ENCODE measurements at places on chromosomes 13 and 19.

GRCh38 chr19:55689411-55690108 lies 14.5 kb downstream of the EPN1 start:
- no peak for DNase-seq

DNA sequence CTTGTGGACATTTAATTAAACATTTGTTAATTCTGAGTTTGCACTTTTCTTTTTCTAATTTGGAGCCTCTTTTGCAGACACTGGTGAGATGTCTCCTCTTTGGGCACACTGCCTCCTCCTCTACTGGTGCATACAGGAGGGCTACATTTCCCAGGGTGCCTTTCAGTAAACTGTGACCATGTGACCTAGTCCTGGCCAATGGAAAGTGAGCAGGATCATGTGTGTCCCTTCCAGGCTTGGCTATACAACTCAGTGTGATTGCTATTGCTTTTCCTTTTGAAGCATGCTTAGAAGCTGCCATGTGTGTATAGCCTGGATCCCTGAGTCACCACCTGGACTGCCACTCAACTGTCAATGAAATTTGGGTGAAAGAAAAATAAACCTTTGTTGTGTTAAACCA lies 4.5 kb downstream of the IZUMO2 start:
- DNase-seq: no peak

DNA sequence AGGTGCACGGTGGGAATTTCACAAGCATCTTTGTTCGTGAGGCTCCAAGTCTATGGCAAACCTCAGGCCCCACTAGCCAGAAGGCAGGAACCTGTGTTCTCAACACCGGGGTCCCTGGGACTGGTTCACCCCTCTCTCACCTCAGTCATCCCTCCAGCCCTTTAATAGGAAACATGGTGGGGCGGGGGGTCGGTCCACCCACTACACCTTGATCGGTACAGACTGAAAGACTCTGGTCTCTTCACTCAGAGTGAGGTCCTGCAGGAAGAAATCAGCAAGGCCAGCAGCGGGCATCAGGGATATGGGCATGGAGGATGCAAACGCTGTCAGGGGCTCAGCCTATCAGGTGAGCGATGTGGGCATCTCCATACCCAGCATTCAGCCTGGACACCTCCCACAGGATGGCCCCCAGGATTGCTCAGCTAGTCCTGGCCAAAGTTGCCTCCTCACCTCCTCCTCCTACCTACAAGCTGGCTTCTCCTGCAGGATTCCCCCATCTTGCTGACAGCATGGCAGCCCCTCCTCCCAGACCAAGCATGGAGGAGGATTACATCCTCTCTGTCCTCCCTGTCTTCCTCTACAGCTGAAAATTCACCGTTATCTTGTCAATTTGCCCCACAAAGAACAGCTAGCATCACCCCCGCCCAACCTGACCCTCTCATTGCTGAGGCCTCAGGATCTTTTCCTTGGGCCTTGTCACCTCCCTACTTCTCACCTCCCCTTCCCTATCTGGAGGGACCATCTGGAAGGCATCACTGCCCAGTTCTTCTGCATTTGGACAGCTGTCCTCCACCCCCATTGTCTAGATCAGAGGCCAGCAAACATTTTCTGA lies 37.3 kb upstream of the CD33 start:
- DNase-seq: no peak

DNA sequence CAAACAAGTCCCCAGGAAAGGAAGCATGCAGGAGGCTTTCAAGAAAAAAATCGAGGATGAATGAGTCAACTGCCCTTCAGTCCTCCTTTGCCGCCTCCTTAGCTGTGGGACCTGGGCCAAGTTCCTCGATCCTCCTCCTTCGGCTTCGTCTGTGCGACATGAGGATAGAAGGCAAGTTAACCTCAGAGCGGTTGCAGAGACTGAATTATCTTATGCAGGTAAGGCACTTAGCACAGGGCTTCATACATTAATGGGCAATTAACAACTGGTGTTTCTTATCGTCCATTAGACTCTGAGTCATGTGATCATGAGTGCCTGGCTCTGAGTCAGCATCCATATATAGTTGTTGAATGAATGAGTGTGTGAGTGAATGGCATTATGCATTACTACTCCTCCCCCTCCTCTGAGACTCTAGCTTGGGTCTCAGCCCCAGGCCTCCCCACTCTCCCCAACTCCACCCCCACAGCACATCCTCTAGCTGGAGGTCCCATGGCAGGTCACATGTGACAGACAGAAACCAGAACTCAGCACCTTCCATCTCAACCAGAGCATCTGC lies 1.6 kb upstream of the TTC9B start:
- no peak for DNase-seq

DNA sequence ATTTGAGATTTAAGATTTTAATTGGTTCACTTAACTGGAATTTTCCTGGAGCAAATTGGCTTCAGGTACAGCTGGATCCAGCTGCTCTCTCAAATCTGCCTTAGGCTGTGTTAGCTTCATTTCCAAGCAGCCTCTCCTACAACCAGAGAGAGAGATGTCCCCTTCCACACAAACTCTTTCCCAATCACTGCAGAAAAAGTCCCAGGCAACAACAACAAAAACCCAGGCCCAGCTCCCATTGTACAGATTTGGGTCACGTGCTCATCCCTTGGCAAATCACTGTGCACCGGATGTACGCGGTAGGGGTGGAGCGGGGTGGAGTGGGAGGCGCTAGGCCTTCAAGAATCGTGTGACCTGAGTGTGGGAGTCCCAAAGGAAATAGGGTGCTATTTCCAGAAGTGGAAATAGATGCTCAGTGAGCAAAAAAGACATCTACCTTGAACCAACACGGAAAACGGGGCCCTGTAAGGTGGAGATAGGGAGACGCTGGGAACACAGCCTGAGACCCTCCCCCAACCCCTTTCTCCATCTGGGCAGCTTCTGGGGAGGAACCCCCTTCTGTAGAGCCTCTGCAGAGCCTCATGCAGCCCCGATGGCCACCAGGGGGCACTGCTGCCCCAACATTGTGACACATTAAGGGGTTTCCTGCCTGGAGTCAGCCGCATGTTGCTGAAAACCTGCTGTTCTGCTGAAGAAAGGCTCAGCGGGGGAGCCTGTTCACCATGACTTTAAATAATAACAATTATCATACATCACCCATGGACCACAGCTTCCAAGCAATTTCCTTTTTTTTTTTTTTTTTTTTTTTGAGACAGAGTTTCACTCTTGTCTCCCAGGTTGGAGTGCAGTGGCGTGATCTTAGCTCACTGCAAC lies 25.4 kb downstream of the HPN start:
- peak; percentile 81 for DNase-seq

- no peak for DNase-seq
These were observed 2.3 kb upstream of the STRN4 start for GRCh38 chr19:46748325-46749109.

GRCh38 chr19:7997809-7998480 lies 7.5 kb downstream of the ELAVL1 start:
- no peak for DNase-seq

DNA sequence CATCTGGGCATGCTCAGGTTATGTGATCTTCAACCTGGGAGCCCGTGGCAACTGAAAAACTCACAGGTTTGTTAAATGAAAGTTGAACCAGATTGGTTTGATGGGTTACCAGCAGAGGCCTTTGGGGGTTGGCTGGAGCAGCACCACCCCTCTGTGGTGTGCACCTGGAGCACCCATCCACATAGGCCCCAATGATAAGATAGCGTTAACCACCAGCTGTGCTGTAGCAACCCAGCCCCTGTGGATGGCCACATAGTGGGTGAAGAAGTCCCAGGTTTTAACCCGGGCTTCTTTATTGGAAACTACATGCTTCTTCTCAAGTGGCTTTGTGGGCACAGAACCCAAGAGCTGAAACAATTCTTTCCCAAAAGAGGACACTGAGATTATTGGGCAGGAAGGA lies 22.6 kb upstream of the MTIF3 start:
- DNase-seq: no peak

DNA sequence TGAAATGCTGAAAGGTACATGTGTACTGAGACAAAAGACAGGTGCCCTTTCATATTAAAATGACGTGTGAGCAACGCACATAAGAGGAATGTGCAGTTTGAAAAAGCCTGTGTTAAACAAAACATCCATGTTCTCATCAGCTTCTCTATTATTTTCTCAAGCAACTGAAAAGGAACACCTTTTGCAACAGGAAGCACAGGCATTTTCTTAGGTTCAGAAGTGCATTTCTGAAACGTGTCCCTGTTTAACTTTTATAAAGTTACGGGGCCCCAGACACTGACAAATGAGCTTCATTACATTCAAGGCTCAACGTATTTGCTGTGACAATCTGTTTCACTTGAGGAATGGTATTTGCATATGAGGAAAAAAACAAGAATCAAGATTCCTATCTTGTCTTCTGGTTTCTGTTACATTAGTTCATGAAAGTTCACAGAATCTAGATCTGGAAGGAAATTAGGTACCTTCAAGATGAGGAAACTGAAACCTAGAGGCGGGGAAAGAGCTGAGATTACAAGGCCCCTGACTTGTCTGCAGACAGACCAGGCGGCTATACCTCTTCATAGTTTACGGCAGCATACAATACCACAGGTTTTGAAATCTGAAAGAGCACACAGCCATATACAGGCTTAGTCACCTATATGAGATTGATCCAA lies 431.7 kb downstream of the KLF12 start:
- no peak for DNase-seq

DNA sequence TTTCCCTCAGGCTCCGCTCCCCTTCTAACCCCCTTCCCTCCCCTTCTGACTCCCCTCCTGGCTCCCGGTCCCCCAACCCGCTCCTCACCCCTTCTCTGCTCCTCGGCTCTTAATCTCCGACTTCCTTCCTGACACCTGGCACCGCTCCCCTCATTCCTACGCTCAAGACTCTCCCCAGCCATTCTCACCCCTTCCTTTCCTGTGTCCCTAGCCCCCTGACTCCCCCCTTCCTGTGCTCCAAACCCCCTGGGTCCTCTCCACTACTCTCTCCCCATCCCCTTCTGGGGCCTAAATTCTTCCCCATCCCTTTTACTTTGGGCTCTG lies 658 bp downstream of the CLPP start:
- peak; percentile 47 for DNase-seq

GRCh38 chr19:11410682-11411081 lies 8.4 kb downstream of the RGL3 start:
- no peak for DNase-seq

DNA sequence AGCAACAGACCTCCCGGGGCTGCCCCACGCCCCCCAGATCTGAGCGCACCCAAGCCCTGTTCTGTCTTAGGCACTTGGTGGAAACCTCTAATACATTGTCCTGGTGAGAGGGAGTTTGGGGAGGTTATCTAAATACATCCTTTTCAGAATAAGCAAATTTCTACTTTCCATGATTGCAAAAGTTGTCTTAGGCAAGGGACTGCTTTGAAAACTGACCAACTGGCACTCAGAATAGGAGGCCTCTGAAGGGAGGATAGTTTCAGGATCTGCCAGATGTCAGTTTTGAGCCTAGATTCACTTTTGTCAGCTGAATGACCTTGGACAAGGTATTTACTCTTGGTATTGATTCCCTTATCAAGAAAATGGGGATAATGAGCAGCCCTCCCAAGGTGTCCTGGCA lies 11.8 kb downstream of the SERP2 start:
- DNase-seq: no peak

GRCh38 chr13:88071371-88071770 lies 400.2 kb downstream of the SLITRK5 start:
- DNase-seq: no peak

- no peak for DNase-seq
These were observed 9.5 kb downstream of the ZNF30 start for GRCh38 chr19:34936184-34936583.

GRCh38 chr19:40178756-40179155 lies 12.5 kb upstream of the MAP3K10 start:
- DNase-seq: no peak

DNA sequence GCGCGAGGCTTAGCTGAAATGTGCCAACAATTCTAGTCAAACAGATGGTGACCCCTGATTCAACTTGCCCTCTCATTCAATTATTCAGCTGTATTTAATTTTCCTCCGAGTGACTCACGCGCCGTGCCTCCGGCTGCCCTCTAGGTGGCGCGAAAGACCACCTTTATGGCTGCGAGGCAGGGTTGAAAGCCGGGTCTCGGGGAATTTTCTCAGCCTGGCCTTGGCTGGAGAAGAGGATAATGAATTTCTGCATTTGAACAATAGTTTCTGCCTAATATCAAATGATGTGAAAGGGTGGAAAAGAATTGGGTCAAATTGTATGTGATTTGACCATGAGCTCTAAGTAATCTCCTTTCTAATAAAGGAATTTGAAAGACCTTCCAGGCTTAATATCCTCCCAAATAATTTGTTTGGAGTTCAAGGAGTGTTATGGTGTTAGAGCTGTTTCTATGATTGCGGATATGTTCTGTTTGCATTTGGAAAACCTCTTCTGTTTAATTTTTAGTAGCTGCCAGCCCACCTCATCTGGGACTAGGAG lies 310.9 kb downstream of the ZNF536 start:
- DNase-seq: peak; percentile 93

- no peak for DNase-seq
These were observed 22.8 kb downstream of the ERICH6B start for GRCh38 chr13:45592758-45593157.

GRCh38 chr19:10718205-10719196 lies 622 bp downstream of the DNM2 start:
- no peak for DNase-seq

DNA sequence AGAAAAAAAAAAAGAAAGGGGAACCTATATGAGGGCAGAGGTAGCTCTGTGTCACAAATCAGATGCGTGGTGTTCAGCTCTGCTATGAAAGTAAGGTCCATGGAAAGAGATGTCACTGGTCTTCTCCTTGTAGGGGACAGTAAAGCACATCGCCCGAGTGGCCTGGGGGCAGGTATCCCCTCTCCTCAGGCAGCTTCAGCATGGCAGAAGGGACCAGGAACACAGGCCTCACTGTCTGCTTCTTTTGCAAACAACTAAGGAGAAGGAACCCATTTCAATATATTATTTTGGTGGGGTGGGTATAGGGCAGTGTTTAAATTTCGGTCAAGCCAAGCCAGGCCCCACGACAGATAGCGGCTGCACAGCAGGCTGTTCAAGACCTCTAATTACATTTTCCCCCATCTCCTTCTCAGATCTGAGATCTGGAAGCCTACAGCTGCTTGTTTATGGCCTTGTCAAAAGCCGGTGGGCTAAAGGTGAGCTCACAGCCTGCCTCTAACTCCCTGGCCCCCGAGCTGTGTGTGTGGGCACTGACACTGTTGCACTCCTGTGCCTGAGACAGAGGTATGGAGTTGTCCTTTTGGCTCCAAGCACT lies 72.8 kb downstream of the HSPH1 start:
- DNase-seq: no peak

DNA sequence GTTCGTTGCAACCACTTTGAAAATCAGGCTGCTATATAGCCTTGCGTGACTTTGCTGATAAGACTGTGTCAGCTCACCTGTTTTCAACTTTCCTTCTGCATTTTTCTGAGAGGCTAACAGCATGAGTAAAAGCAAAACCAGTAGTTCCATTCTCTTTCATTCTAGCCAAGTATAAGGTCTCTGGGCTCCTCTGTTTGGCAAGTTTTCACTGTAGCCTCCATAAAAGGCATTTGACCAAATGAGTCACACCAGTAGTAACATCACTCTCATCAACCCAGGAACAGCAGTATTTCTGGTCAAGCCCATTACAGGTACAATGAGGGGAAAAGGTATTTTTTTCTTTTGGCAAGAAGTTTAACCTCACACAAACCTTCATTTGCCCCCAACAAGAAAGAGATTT lies 1149.8 kb upstream of the MIR17HG start:
- no peak for DNase-seq

Data from muscle of arm (tissue), 14 donors.